ENCODE measurements at places on chromosomes 2 and 18.
A peak's percentile ranks its signal among the peaks of the same experiment; 100 is the strongest.

GRCh38 chr2:131037398-131038257 lies 55.6 kb downstream of the FAM168B start:
- no peak for DNase-seq

DNA sequence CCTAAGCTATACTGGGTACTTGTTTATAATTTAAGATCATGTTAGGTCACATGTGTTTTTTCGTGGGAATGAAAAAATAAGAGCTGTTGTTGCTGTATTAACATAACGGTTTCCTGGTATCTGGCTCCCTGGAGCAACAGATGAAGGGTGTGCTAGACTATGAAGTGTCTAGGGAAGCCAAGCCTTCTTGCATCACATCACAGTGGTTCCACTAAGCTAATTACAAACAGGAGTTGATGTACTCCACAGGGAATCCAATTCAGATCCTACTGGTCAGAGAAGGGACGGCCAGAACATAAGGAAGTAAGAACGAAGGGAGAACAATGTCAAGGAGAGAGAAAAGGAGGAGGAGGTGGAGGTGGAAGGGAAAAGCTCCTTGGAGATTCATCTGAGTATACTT lies 193.0 kb upstream of the CYP26B1 start:
- DNase-seq, result no peak

DNA sequence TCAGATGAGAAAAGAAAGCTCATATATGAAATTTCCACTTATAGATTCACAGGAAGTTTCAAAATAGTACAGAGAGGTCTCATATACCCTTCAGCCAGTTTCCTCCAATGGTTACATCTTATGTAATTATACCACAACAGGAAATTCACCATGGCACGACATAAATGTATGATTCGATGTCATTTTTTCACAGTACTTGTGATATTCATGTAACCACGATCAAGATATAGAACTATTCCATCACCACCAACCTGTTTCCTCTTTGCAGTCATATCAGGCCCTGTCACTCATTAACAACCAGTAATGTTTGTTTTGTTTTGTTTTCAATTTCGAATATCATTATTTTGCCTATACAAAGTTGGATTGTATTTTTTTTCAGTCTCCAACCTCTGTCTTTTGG lies 314.3 kb upstream of the POU3F3 start:
- DNase-seq, result no peak

DNA sequence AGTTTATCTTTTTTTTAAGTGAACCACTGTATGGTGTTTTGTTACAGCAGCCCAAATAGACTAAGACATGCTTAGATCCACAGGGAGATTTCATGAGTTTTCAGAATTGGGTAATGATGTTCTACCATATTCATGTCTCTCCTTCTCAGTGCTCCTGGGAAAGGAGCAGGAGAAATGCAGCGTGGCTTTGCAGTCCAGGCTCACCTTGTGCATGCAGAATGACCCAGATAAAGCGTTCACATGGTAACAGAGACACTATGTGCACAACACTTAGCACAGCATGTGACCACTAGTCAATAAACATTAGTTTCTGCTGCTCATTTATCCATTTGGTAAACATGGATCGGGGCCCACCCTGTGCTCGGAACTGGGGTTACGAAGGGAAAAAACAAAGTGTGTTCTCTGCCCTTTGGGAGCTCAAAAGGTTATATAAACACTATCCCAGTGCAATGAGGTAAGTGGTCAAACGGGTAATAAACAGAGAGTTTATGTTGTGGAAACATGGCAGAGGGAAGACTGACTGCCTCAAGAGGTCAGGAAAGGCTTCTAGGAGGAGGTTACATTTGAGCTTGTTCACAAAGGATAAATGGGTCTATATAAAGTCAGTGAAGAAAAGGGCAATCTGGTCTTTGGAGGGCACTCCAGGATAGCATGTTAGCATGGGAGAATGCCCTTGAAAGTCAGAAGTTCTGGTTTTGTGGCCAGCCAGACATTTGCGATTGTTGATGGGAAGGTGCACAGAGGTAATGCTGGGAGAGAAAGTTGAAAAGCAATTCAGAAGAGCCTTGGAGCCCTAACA lies 299.2 kb downstream of the TDRD15 start:
- DNase-seq, result no peak

DNA sequence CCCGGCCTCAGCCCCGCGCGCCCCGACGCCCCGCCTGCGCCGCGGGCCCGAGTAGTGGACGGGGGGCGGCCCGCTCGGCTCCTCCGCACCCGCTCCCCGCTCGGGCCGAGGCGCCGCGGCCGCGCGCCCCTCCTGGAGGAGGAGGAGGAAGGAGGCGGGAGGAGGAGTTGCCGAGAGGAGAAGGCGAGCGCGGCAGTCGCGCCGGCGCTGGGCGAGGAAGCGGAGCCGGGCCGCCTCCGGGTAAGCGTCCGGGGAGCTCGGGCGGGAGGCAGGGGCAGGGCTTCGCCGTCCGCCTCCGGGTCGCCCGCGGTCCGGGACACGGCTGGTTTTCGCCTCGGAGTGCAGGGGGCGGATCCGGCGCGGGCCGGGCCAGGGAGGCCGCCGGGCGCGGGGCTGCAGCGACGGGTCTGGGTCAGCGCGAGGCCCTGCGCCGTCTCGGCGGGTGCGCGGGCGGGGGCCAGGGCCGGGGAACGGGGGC lies at the start of gene SOCS6:
TSS of gene SOCS6 (plus strand) at position 195 of the 478 bp plus-strand sequence. CDS start 35,624 bp downstream, outside the sequence.
- peak; percentile 43 for DNase-seq

DNA sequence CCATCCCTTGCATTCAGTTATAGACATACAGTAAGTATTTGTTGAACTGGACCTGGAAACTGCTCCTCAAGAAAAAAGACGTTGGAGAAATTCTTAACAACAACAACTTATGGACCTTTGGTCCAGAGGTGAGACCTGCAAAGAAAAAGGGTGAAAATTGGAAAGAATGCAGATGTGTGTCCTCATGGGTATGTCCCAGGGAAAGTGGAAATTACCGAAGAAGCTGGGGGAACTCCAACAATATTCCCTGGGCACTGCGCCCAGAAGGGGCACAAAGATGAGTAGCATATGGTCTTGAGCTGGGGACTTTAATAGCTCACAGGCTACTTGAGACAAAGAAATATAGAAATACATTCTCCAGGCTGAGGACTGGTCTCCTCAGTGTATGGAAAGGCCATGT lies 35.5 kb upstream of the YWHAQ start:
- no peak for DNase-seq

GRCh38 chr2:209872675-209873074 lies 101.0 kb downstream of the UNC80 start:
- peak; percentile 78 for DNase-seq

DNA sequence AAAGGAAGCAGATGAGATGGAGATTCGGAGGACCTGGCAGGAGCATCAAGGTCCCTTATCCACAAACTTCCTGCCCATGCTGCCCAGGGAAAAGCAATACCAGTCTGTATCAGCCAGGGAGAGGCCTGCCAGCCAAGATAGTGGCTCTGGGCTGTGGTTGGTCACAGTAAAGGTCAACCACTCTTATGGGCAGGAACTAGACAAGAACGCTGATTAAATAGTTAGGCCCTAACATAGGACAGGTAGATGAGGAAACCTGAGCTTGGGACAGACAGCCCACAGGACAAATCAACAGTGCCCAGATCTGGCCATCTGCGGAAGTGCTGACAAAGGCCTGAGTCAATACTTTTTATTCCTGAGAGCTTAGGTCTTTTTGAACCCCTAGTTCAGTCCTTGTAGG lies 10.7 kb downstream of the PSTPIP2 start:
- DNase-seq, result no peak

DNA sequence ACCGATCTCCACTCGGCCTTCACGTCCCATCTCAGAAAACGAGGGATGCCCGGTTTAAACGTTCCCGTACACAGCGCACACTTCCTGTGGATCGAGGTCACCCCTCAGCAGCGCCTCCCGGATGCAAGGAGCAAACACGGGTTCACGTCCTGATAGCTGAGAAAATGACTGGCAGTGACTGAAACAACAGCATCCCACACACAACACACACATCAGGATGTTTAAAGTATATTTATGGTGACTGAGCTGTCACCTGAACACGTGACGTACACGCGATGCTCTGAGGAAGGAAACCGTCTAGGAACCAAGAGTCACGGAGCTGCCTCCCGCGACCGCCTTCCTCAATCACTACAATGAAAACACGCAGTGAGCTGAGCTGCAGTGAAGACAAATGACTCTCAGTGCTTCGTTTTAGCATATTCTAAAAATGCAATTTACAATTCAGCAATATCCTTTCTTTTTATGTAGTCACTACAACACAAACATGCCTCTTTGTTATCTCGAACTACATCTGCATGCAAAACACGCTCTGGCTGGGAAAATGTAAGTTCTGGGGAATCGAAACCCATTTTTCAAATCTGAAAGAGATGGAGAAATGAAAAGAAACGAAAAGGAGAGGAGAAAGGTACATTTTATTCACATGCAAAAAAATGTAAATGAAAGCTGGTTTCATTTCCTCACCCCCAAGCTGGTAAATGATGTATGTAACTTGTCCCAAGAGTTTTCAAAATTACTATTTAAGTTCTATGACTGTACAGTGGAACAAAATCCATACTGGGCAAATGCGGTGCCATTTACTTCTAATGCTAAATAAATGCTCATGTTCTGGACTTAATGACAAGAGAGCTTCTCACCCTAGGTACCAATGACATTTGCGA lies 19.8 kb downstream of the HDAC4 start:
- DNase-seq, result no peak

GRCh38 chr2:71785516-71785981 lies 332.2 kb downstream of the DYSF start:
- no peak for DNase-seq

- DNase-seq, result no peak
Measured at GRCh38 chr2:123085484-123085883, 939.6 kb upstream of the CNTNAP5 start.

DNA sequence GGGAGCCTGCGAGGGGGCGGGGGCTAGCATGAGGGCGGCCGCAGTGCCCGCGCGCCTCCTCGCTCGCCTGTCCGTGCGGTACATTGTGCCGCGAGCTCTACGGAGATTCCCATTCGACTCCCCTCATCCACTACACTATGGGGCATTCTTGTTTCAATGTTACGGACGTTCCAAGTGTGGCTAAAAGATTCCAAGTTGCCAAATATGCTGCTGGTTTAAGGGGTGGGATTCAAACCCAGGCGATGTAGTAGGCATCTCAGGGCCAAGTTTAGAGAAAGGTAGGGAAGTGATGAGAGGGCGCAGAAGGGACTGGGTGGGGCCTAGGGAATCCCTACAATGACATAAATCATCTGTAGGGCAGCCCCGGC lies 10.0 kb upstream of the CRYBA2 start:
- no peak for DNase-seq

DNA sequence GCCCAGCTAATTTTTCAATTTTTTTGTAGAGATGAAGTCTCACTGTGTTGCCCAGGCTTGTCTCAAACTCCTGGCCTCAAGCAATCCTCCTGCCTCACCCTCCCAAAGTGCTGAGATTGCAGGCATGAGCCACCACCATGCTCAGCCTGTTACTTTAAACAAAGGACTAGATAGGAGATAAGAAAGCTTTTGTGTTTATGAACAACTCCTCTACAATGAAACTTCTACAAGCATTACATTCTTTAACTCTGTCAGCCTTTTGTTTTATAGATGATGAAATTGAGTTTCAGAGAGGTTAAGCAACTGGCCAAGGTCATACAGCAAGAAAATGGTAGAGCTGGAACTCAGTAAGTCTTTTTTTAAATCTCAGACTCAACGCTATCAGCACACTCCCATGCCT lies 22.7 kb downstream of the ALPK2 start:
- no peak for DNase-seq

DNA sequence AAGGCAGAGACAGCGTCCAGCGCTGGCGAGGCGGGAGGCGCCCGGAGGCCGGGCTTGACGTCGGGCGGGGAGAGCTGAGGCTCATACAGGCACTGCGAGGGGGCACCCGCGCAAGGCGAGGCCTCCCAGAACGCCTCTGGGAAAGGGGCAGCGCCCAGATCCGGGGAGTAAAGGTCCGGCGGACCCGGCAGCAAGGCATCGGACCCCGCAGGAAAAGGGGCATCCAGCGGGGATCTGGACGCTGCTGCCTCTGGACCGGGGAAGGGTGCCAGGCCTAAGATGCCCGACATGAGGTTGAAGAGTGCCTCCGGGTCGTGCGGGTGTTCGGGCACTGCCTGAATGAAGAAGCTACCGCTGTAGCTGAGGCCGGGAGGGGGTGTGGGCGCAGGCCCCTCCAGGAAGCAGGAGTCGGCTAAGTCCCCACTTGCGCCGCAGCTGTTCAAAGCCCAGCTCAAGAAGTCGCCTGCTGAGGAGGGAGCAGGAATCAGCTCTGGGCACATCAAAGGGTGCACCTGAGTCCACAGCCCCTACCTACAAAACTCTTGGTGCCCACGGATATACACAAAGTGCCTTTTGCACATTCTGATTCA lies 937 bp downstream of the EGR4 start:
- no peak for DNase-seq

DNA sequence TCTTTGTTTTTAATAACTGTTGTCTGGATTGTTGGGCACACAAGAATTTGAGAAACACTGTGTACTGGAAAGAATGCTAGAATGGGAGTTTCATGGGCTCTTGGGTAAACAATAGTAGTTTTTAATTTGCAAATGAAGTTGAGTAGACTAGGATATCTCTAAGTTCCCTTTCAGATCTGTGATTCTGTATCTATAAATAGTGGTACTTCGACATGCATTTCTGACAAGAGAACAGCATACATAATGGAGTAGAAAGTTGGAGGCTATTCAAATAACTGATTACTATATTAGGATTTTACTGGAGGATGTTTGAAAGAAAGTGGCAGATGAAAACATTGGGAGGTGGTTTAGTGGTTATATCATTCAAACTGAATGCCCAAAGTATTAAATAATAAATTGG lies 29.5 kb downstream of the EPB41L5 start:
- DNase-seq, result no peak

DNA sequence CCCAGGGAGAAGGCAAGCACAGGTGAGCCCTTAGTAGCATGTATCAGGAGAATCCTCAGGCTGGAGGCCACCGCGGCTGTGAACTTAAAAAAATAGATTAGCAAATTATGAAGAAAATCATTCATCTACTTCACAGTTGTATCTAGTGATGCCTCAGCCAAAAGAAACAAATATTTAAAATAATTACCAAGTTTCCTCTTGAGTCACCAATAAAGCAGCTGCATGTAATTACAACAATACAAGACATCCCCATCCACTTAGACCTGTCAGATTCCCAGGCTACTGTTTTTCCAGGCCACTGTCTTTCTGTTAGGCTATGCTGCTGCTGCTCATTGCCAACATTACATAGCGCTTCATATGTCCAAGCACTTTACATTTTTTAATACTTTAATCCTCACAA lies 54.6 kb upstream of the PHLPP1 start:
- DNase-seq, result no peak

GRCh38 chr18:70429847-70430500 lies 141.1 kb downstream of the SOCS6 start:
- DNase-seq, result no peak

GRCh38 chr2:14348247-14348646 lies 284.3 kb upstream of the LRATD1 start:
- DNase-seq, result no peak

DNA sequence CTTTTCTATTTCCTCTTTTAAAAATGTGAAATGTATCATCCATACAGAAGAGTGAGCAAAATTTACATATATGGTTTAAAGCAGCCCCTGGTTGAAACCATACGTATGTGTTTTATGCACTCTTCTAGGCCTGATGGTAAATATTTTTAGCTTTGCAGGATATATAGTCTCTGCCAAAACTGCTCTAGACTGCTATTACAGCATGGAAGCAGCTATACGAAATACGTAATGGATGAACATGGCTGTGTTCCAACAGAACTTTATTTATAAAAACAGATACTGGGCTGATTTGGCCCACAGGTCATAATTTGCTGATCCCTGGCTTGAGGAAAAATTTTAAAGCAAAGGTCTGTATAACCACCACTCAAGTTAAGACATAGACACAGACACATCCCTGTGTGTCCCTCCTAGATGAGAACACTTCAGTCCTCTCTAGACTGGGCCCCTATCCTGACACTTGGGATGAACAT lies 42.5 kb upstream of the ATP8B1 start:
- no peak for DNase-seq
